ENCODE measurements at places on chromosomes 2 and 18.

DNA sequence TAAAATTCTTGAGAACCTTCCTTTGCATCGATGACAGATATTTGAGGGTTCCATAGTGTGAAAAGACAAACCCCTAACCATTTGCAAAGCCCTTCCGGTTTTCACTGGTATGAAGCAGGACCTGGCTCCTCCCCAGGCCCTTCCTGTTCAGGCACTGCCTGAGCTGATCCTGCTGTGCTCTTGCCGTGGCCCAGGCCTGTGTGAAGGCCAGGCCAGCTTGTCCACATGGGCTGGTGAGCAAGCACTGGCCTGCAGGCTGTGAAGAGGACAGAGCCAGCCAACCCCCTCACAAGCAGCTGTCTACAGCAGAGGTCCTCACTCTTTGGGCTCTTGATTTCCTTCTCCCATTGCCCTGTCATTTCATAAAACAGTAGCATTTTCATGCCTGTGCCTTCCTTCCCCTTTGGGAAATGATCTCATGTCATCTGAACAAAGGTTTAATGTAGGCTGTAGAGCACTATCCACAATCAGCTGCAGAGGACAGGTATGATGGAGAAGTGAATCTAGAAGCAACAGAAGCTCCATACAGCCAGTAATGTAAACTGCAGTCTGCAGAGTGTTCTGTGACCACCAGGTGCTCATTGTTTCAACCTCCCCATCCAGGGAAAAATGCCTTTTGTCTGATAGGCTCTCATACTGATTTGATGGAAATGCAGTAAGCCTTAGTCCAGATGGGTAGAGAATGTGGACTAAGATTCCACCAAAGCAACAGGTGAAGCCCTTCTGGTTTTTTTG is 19.8 kb downstream of the MPHOSPH10 start:
- no peak for DNase-seq

GRCh38 chr2:157444641-157445040 is 752 bp upstream of the CYTIP start:
- no peak for DNase-seq

GRCh38 chr2:223967981-223968380 is 10.7 kb downstream of the MRPL44 start:
- DNase-seq: peak; percentile 52

- DNase-seq: no peak
These were observed 9.2 kb downstream of the CHST9 start for GRCh38 chr18:27175914-27176313.

GRCh38 chr2:72139471-72139873 is 8.2 kb downstream of the CYP26B1 start:
- no peak for DNase-seq

DNA sequence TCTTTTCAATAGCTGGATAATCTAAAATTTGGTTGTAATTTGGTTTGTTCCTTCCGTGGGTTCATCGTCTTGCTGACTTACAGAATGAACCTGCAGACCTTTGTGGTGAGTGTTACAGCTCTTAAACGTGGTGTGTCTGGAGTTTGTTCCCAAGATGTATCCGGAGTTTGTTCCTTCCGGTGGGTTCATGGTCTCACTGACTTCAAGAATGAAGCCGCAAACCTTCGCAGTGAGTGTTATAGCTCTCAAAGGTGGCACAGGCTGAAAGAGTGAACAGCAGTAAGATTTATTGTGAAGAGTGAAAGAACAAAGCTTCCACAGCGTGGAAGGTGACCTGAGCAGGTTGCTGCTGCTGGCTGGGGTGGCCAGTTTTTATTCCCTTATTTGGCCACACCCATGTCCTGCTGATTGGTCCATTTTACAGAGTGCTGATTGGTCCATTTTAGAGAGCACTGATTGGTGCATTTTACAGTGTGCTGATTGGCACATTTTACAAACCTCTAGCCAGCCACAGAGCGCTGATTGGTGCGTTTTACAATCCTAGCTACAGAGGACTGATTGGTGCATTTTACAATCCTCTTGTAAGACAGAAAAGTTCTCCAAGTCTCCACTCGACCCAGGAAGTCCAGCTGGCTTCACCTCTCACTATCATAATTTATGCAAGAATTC is 16.6 kb downstream of the RALB start:
- DNase-seq: no peak

DNA sequence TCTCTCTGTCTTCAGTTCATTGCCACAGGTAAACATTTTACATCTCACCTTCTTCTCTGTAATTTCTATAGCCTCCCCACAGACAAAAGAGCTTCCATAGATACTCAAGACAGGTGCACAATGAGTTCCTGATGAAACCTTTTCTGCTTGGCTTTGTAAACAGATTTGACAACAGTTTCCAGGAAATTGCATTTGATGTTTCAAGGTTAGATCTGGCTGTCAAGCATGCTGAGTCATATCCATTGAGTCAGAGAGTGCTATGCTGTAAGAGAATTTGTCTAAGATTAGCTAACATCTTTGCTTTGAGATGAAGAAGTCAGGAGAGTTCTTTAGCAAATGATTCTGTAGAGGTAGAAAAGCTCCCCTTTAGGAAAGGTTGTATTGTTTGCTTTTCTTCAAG is 40.6 kb upstream of the MAP2 start:
- DNase-seq: peak; percentile 18

GRCh38 chr18:10057894-10058791 is 144.3 kb downstream of the VAPA start:
- peak; percentile 89 for DNase-seq

- DNase-seq: peak; percentile 31
These were observed 290.3 kb downstream of the TRIB2 start for GRCh38 chr2:13006829-13007717.

DNA sequence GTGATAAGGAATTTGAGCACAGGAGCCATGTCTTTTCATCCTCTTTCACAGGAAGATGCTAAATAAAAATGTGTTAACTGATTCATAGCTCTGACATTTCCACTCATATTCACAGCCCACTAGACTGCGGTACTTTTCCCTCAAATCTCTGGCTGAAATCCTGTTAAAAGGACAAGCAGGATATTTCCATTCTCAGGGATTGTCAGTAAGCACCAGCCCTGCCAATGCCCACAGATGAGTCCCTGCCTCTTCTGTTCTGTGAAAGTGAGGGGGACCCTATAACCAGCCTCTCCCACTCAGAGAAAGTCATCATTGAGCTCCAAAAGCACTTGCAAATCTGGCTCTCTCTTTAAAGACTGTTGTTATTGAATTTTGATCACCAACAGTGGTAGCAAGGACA is 440.5 kb downstream of the SETBP1 start:
- no peak for DNase-seq

- no peak for DNase-seq
These were observed 35.2 kb downstream of the PRELID3A start for GRCh38 chr18:12442946-12443345.

DNA sequence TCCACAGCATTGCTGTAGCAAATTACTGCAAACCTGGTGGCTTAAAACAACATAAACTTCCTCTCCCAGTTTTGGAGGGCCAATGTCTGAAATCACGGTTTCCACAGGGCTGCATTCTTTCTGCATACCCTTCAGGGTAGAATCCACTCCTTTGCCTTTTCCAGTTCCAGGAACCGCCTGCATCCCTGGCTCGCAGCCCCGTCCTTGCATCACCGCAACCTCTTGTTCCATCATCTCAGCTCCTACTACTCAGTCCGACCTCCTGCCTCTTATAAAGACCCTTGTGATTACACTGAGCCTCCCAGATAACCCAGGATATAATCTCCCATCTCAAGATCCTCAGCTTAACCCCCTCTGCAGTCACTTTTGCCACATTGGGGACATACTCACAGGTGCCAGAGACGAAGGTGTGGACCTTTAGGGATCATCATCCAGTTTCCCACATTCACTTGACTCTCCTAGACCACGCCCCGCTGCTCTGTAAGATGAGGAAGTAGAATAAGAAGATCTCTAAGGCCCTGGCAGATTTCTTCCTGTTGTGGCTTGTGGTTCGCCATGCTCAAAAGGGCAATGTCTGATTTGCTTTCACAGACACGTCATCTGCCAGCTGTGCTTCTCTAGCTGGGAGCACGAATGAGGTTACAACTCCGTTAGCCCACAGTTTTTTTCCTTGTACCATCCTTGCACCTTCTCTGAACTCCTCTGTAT is 103.6 kb upstream of the AGAP1 start:
- DNase-seq: no peak

GRCh38 chr2:42959234-42960001 is 167.0 kb upstream of the HAAO start:
- peak; percentile 50 for DNase-seq

GRCh38 chr2:26532301-26533250 is 54.7 kb upstream of the OTOF start:
- DNase-seq: no peak

GRCh38 chr2:123614596-123614995 is 410.5 kb upstream of the CNTNAP5 start:
- no peak for DNase-seq

DNA sequence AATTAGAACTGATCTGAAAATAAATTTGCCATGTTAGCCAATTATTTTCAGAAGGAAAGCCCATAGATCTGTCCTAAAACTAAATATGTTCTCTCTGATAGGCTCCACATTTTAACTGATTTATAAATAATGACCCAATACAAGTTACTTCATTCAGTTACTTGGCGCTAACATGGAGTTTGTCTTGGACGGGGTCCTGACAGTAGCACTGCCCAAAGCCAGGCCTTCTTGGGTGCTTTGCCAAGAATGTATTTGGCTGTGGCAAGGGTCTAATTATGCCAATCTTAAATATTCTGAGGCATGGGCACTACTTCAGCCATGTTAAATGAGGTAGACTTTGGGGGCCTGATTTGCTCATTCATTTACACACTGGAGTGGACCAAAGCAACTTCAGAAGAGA is 135.0 kb upstream of the PKDCC start:
- DNase-seq: no peak

- DNase-seq: no peak
These were observed 11.8 kb downstream of the PLEKHM3 start for GRCh38 chr2:208013285-208014178.

GRCh38 chr2:173059971-173060461 is 15.6 kb upstream of the MAP3K20 start:
- DNase-seq: no peak

DNA sequence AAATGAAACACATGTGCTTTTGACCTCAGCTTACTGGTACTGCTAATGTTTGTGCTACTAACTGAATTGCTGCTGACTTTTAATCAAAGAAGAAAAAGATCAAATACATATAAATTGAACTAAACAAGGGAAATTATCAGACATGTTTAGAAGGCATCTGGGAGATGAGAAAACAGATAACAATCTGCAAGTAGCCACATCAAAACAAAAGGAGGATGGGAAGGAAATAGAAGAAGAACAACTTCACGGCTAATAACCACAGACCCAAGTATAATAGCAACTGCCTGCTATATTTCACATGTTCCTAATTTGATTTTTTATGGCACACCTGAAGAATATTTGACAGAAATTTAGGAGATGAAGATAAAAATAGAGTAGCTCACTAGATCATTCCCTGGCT is 542.6 kb upstream of the SYT4 start:
- no peak for DNase-seq

DNA sequence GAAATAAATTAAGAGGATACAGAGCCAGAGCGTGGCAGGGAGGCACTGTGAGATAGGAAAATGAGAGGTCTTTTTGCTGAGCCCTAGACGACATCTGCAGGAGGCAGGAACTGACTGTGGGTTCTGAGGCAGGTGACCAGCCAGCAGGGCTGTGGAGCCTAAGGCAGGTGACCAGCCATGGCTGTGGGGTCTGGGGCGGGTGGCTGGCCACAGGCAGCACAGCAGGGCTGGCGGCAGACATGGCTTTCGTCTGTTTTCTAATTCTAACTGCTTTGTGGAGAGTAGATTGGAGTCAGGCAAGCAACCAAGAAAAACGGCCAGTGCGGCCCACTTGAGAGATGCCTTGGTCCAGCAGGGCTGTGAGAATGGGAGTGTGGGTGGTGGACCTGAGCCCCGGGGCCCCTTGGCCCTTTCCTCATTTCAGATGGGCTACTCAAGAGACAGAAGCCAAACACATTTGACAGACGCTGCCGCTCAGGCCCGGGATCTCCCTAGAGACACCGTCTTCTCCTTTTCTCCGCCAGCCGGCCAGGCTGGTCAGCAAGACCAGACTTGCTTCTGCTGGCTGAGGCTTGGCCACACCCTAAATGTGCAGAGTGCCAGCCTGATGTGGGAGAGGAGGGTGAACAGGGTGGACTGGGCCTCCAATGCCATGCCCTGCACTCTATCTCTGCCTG is 19.7 kb upstream of the GNAL start:
- no peak for DNase-seq

DNA sequence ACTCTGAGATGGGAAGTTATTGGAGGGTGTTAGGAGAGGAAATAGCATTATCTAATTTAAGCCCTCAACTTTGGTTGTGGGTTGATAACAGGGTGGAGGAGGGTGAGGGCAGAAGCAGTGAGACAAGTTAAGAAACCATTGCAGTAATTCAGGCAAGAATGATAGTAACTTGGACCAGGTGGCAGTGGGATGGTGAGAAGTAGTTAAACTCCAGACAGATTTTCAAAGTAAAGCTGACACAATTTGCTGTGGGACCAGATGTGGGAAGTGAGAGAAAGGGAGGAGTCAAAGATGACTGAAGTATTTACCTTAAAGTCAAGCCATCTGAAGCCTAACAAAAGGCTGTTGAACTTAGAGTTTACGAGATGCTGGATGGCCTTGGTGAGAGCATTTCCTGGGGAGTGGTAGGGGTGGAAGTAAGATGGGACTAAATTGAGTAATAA is 163.2 kb upstream of the KLF7 start:
- no peak for DNase-seq

GRCh38 chr2:71721362-71721665 is 268.0 kb downstream of the DYSF start:
- peak; percentile 40 for DNase-seq

GRCh38 chr18:51911584-51911983 is 428.4 kb upstream of the DCC start:
- no peak for DNase-seq

- no peak for DNase-seq
These were observed 121.8 kb downstream of the PLB1 start for GRCh38 chr2:28617502-28618184.

GRCh38 chr2:240786355-240786841 is 33.6 kb downstream of the KIF1A start:
- DNase-seq: no peak

DNA sequence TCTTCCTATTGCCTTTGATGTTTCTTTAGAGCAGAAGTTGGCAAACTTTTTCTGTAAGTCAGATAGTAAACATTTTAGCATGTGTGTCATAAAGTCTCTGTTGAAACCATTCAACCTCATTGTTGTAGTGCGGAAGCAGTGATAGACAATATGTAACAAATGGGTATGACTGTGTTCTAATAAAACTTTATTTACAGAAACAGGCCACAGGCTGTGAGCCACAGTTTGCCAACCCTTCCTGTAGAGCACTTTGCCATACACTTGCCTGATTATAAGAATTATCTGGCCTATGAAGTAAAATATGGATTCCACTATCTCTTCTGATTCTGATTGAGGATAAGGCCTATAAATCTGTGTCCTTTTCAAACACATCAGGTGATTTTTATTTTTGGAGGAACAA is 237.4 kb downstream of the DOK6 start:
- DNase-seq: no peak

GRCh38 chr2:189379731-189380261 is 61.5 kb upstream of the WDR75 start:
- no peak for DNase-seq

DNA sequence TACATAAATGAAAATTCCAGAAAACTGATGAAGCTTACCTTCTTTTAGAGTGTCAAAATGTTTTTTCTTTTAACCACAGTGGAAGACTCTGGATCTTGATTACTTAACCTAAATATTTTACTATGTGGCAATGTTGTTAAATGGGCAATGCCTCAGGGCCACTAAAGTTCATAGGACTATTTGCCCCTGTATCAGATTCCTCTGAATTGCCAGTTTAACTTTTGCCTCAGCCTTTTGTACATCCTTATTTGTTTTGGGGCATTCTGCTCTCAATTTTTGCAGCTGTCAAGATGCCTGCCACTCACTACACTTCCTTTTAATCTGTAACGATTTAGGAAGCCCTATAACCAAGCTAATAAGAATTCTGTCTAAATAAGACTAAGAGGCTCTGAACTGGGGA is 31.7 kb upstream of the SERTAD2 start:
- no peak for DNase-seq

All from fibroblast of skin of left biceps (primary cell).